ENCODE measurements at places on chromosomes 2 and 18.
A peak's percentile ranks its signal among the peaks of the same experiment; 100 is the strongest.

DNA sequence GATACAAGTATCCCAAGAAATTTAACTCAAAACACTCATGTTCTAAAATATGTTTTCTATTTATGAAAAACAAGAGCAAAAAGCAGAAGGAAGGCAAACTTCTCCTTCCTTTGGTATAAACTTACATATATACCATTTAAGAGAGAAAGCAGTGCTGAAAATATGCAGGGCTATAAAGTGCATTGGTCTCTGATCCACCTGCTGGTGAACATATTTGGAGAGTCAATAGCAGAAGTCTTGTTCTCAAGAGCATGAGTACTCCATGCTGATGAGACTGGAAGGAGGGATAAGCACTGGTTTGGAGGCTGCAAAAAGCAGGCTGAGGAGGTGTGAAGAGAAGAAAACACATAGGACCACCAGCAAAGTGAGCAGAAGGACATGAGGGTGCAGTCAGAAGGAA lies 391.2 kb downstream of the STK39 start:
- no peak for DNase-seq

DNA sequence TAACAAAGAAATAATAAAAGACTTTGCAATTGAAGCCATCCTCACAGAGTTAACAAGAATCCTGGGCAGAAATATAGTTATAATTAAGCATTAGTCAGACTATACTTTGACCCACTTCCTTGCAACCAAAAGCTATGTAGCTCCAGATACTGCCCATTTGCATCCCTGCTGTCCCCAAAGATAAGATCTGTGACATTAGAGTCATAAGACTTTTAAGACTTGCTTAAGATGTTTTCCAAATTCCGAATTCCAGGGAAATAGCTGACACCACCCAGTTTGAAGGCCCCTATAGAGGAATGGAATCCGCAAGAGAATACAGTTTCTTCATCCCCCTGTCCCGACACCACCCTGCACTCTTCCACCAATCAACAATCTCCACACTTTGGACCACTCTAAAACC lies 69.5 kb upstream of the TLK1 start:
- no peak for DNase-seq

DNA sequence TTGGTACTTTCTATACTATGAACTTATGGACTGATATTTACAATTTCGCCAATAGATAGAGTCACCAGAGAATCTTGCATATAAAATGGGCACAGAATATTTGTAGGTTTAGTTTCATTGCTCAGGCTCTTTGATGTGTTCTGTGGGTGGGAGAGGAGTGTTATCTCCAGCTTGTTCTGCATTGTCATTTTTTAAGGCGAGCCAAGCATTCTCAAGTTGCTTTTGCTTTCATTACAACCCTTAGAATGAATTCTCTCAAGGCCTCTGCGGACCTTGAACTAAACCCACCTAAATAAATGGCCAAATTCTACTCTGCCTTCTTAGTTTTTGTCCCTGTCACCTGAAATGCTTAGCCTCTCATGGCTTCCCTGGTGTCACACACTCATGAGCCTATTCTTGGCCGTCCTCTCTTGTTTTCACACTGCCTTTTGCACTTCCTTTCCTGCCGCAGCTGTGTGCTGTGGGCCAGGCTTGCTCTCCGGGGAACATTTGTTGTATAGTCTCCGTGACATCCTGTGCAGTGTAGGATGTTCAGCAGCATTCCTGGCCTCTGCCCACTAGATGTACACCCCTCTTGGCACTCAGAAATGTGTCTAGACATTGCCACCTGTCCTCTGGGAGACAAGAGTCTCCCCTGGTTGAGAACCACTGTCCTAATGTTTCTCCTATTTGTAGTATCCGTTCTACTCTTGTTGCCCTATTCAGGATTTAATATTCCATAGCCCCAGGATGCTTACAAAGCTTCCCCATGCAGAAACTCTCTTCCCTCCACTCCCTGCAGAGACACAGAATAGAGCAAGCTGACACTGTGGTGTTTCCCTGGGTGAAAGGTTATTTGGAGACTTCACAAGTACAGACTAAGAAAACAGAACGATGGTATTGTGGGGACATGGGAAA lies 255.6 kb downstream of the PTPRM start:
- peak; percentile 18 for DNase-seq

- peak; percentile 41 for DNase-seq
These were observed 41.5 kb upstream of the MC4R start for GRCh38 chr18:60413944-60414547.

DNA sequence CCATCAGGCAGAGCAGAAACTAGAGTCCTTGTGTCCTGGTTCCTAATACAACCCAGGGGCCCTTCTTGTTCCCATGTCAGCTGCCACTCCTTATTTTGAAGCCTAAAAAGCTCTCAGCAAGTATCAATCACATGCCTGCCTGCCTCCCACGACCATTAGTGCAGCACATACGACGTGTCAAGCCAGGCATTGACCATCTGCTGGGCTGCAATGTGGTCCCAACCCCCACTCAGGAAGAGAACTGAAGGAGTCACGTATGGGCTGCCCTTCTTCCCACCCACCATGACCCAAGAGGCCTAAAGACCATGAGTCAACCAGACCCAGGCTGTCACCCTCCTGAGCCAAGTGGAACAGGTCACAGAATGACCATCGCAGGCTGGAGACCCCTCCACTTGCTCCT lies 98.8 kb downstream of the KLHL29 start:
- DNase-seq: no peak

- peak; percentile 62 for DNase-seq
These were observed 52.3 kb upstream of the SNTG2 start for GRCh38 chr2:898319-898718.

DNA sequence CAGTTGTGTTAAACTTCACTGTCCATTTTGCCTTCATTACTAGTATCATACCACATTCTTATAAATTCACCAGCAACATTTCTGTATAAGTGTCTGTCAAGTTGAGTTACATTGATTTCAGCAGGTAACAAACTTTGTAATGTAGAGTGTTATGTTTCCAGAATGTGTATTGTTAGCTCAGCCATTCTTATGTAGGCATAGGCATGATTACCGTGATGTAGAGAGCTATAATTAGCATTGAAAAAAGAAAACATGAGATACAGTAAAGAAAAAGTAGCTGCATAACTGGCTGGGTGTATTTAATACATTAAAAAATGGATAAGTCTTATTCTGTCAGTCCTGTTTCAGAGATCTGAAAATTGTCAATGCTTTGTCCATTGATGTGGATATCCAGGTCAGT lies 8.5 kb downstream of the KCNJ13 start:
- DNase-seq: no peak

DNA sequence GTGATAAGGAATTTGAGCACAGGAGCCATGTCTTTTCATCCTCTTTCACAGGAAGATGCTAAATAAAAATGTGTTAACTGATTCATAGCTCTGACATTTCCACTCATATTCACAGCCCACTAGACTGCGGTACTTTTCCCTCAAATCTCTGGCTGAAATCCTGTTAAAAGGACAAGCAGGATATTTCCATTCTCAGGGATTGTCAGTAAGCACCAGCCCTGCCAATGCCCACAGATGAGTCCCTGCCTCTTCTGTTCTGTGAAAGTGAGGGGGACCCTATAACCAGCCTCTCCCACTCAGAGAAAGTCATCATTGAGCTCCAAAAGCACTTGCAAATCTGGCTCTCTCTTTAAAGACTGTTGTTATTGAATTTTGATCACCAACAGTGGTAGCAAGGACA lies 440.5 kb downstream of the SETBP1 start:
- no peak for DNase-seq

DNA sequence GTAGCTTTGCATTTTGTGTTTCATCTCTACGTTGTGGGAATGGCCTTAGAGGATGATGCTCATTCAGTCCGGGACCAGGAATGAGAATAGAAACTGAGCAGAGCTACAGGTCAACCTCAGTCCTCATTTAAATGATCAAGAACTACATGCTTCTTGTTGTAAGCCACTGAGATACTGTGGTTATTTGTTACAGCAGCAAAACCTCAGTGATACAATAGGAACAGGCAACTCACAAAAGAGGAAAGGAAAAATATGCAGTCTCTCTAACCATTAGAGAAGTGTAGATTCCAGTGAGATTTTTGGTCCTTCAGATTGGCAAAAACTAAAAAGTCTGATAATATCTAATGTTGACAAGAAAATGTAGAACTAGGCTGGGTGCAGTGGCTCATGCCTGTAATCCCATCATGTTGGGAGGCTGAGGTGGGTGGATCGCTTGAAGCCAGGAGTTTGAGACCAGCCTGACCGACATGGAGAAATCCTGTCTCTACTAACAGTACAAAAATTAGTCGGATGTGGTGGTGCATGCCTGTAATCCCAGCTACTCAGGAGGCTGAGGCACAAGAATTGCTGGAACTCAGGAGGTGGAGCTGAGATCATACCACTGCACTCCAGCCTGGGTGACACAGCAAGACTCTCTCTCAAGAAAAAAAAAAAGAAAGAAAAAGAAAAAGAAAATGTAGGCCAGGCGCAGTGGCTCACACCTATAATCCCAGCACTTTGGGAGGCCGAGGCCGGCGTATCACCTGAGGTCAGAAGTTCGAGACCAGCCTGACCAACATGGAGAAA lies 13.3 kb downstream of the CHCHD5 start:
- DNase-seq: no peak

GRCh38 chr2:39099870-39100728 lies 20.8 kb downstream of the SOS1 start:
- DNase-seq: no peak

DNA sequence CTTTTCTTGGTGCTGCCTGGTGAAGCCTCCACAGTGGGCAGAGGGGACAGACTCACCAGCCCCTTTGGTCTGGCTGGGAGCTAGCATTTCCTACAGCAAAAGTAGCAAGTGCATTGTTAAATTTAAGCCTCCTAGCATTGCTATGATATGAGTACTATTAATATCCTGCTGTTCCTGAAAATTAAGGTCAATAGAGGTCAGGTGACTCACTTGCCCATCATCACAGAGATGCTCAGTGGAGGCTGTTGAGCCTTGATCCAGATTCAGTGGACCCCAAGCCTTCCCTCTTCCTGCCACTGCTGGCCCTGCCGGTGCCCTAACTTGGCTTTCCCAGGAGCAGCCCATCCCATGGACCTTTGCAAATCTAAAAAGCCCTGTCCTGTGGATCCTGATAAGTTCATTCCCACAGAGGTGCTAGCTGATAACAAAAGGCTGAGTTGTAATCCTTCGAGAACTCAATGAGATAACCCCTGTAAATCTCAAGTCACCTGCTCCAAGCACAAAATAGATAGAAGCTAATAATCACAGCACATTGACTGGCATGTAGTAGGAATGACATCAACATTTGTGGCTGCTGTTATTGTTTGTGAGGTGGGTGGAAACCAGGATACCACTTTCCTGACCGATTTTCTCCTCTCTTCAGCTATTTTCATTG lies 84.4 kb downstream of the THNSL2 start:
- DNase-seq: no peak

- no peak for DNase-seq
These were observed 31.7 kb downstream of the ONECUT2 start for GRCh38 chr18:57466745-57467409.

Measured in neural progenitor cell (in vitro differentiated cells).